Urothelium cell line (cell line): ENCODE measurements at places on chromosomes 2 and 18.
A peak's percentile ranks its signal among the peaks of the same experiment; 100 is the strongest.

DNA sequence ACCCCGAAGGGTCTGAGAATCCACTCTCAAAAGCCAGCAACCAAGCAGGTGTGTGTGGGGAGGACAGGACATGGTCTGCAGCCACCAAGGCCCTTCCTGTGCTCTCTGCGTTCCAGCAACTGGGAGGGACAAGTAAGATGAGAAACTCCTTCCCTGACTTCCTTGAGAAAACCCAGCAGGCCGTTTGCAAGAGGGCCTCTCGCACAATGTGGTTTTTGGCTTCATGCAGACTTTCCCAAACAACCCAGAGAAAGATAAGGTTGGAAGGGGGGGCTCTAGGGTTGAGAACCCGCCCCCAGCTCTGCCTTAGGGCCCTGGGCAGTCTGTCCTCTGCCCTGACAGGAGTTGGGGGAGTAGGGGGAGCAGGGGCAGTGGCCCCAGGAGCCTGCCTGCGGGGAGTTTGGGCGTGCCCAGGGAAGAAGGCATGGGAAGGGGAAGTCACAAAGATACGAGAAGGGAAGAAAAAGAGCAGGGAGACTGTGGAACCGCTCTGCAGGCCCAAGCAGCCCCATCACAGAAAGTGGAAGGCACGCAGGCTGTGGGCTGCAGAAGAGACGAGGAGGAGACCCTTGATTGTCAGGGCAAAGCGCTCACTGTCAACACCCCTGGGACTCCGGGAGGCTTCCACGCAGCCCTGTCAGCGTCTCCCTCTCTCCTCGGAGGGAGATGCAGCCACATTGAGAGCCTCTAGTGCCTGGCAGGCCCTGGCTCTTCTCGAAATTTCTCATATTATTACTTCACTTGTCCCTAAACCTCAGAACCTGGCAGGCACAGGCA, 99.8 kb downstream of the SMAD7 start:
- no peak for DNase-seq

DNA sequence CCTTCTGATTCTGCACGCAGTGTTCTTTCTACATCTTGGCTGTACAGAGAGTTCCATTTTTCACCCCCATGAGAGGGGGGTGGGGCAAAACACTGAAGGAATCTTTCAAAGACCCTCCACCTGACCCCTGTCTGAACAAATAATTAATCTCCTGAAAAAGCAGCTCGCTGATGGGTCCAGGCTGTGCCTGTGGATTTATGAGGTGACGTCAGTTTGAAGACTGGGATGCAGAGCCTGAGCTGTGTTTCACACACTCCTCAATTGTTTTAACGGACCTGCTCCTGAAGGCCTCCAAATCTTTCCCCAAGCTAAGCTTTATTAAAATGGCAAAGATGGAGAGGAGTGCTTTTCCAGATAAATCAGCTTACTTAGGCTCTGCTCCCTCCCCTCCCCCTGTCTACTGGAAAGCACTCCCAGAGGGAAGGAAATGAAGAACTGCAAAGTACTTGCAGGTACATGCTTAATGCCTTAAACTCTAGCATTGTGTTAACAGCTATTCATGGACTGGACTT, 390.2 kb upstream of the TNP1 start:
- no peak for DNase-seq

DNA sequence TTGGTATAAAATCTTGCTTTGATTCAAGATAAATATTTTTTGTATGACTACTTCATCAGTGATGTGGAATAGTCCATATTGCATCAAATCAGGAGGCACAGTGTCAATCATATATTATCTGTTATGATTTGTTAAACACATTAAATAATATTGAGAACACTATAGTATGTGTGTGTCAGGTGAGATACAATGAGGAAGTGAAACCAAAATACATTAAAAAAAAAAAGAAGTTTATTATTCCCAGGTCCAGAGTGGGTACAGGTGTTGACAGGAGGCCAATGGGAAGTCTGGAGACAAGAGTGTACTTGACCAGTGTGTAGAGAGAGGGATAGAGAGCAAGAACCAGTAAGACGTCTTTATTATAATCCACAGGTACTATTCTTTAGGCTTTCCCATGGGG, 292.6 kb downstream of the FSIP2 start:
- DNase-seq: no peak

GRCh38 chr18:55206927-55207326, 247.7 kb upstream of the CCDC68 start:
- DNase-seq: no peak

DNA sequence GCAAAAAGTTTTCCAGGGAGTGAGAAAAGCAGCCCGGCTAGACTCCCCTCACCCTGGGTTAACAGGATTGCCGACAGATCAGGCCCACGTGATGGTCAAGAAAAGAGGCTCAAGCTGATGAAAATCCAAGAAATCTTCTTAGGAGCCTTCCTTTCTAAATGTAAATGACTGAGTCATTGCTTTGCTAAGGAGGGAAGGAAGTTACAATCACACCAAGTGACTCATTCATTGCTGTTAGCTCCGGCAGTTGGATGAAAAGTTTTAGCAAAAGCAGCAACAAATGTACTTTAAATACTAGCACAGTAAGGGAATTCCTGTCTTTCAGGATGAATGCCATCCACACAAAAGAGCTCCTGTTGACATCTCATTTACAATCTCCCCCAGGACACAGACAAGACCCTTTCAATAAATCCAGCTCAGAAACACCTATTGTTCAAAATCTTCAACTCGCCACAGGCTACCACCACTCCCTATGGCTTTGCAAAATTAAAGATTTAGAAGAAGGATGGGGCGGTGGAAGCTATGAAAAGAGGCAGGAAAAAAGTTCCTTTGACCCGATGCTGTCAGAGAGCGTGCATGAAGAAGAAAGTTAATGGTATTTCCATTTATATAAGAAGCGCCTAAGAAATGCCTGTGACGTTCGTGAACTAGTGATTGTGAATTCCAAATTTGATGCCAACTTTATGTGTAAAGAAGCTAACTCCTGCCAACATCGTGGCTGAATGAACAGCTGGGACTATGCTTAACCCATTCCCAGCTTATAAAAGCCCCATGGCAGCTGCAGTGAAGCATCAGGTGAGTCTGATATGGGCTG, 153.7 kb downstream of the TGIF1 start:
- DNase-seq: peak; percentile 89

- no peak for DNase-seq
Observed at GRCh38 chr2:200484934-200485333, 24.9 kb downstream of the KCTD18 start.
